ENCODE measurements at places on chromosomes 2 and 18.

GRCh38 chr2:134289225-134289624 is 35.4 kb downstream of the MGAT5 start:
- DNase-seq, result no peak

DNA sequence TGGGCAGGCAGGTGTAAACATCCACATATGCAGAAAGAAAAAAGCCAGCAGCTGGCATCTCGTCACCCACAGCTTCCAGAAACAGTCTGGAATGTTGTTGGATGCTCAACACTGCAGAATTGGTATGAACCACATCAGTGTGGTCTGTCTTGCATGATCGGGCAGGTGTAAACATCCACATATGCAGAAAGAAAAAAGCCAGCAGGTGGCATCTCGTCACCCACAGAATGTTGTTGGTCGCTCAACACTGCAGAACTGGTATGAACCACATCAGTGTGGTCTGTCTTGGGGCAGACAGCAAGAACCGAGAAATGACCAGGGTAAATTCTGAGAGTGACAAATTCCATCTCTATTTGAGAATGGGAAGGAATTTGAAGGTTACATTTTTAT is 39.6 kb downstream of the DOCK10 start:
- DNase-seq, result no peak

- no peak for DNase-seq
Observed at GRCh38 chr18:46321955-46322354, 217.8 kb downstream of the HAUS1 start.

- DNase-seq, result no peak
Observed at GRCh38 chr18:39990540-39990939, 1964.5 kb upstream of the PIK3C3 start.

- DNase-seq, result no peak
Observed at GRCh38 chr2:54655046-54655809, 68.2 kb upstream of the EML6 start.

GRCh38 chr2:831622-832021 is 119.0 kb upstream of the SNTG2 start:
- no peak for DNase-seq

GRCh38 chr18:46675112-46675511 is 18.1 kb upstream of the LOXHD1 start:
- no peak for DNase-seq

DNA sequence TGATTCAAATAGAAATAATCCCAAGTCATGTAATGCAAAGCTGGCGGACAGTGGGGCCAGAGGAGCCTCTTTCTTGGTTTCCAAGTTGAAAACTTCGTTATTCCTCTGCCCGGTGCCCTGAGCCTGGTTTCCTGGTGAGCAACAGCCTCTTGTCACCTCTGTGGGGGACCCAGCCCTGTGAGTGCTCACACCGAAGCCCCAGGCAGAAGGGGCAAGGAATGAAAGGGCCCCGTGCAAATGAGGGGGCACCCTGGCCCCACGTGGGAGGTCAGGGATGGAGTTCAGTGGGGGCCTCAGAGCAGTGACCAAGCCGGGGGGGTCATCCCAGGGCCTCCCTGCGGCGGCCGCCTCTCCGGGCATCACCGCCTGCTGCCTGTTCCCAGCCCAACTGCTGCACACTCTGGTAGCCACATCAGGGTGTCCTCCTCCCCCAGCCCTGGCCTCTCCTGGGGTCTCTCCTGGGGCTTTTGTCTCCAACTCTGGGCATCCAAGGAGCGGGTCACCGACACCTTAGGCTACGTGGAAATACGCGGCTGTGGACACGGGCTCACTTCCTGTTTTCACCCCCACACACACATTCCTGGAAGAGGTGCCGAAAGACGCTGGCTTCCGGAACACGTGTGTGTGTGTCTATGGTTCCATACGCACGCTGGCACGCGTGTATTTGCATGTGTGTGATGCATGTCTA is 64.5 kb downstream of the TWIST2 start:
- DNase-seq, result no peak

DNA sequence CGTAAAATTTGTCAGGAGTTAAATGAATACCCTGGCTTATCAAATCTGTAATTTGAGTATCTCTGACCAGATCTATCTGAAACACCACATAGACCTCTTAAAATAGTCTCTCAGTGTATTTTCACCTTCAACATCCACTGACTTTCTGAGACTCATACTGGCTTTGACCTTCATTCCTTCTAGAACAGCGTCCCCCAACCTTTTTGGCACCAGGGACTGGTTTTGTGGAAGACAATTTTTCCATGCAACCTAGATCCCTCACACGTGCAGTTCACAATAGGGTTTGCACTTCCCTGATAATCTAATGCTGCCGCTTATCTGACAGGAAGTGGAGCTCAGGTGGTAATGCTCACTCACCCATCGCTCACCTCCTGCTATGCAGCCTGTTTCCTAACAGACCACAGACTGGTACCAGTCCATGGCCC is 3.2 kb downstream of the NBAS start:
- DNase-seq, result no peak

- DNase-seq, result no peak
Observed at GRCh38 chr2:146227152-146228019, 1617.4 kb upstream of the ACVR2A start.

DNA sequence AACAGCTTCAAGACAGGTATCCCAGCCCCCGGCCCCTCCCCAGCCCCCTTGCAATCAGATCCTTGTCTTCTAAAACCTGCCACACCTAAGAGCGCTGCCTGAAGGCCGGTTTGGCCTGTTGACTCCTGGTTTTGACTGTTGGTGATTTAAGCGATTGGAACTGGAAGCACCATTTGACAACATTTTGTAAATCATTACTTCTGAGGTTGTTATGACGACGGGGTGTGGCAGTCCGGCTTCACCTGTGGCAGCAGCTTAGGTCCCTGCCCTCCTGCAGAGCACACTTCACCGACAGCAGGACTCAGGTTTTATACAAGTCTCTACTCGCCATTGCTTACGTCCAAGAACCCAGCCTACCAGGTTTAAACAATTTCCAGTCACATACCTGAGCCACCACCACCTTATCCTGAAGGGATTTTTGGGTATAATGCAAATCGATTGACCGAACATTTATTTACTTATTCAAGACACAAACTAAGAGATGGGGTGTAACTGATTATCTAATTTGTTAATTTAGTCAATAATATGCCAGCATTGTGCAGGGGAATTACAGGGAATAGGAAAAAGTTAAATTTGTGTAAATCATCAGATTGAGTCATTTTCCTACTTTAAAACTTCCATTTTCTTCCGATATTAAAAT is 707 bp upstream of the DGUOK start:
- DNase-seq, result no peak

GRCh38 chr2:143157001-143157400 is 27.8 kb downstream of the ARHGAP15 start:
- no peak for DNase-seq

- no peak for DNase-seq
Observed at GRCh38 chr2:163775304-163775703, 39.5 kb upstream of the FIGN start.

DNA sequence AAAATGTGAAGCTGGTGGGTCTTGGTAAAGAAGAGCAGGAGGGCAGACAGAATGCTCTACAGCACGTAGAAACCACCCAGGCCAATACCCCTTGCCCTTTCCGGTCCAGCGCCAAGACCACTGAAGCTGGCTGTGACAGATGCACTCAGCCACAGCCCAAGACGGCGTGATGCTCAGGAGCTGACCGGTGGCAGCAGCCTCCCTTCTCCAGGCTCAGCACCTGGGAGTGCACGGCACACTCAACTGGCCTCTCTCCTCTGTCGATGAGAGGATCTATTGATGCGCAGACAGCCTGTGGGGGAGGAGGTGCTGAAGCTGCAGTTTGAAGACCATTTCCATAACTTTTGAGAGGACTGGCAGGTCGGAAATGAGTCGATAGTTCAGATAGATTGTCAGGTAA is 141.0 kb upstream of the MYT1L start:
- DNase-seq, result no peak

GRCh38 chr18:12885500-12885899 is 1.5 kb upstream of the PTPN2 start:
- DNase-seq, result no peak

DNA sequence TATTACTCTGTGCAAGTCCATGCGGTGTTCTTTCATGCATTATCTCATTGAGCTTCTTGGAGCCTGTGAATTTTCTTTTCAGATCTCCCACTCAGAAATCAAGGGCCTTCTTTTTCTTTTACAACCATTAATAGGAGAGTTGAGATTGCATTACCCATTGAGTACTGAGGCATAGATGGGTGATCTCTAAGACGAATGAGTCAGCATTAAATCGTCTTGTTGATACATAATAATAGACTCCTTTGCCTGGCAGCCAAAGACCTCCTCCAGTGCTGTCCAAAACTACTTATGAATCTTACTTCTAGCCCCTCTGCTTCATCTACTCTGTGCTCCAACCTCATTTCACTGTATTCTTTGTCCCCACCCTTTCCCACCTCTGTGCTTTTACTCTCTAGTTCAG is 180.5 kb downstream of the AGPS start:
- no peak for DNase-seq

GRCh38 chr2:176128982-176129796 is at the start of gene HOXD8:
Gene HOXD8, plus strand, starts transcription at chr2:176129705. Its CDS starts 662 bp downstream, at chr2:176130367.
- DNase-seq, result no peak

- no peak for DNase-seq
Observed at GRCh38 chr2:17630089-17630488, 89.6 kb downstream of the VSNL1 start.

- no peak for DNase-seq
Observed at GRCh38 chr18:32072321-32072720, 19.4 kb upstream of the RNF138 start.

DNA sequence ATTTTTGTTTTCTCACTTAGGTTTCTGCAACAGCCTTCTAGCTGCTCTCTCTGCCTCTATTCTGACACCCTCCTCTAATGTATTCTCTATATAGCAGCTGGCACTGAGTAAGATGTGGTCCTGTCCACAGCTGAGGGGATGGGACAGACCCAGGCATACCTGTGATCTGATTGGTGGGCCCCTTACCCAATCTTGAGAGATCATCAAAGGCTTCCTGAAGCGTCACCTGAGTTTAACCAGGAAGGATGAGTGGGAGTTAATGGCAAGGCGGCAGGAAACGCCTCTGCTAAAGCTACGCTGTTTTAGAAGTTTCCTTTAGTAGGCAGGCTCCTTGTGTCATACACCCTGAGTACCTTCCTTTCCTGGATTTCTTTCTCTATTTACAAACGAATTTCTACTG is 5.7 kb upstream of the TET3 start:
- peak; percentile 72 for DNase-seq

GRCh38 chr2:120917886-120918285 is 182.2 kb downstream of the GLI2 start:
- no peak for DNase-seq

DNA sequence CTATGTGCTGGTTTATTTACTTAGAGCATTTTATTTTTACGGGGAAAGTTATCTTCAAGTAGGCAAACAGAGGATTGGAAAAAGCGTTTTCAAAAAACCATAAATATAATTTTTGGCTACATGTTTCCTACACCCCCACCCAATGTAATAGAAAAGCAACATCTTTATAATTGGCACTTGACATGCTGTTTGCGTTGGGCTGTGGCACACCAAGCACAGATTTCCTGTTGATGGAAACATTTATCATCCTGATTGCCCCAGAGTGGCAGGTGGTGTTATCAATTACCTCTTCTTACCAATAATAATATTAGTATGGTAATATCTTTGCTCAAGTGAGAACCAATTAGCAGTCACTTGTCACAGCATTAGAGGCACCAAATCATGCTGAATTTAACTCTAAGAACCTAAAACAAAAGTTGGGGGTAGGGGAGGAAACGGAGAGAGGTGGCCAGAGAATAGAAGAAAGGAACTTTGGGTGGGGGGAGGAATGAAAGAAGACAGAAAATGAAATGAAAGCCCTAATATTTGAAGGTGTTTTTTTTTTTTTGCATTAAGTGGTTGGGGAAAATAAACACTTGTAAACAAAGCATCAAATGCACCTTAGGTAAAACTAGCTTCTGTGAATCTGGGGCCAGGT is 3.8 kb upstream of the SALL3 start:
- DNase-seq, result no peak

DNA sequence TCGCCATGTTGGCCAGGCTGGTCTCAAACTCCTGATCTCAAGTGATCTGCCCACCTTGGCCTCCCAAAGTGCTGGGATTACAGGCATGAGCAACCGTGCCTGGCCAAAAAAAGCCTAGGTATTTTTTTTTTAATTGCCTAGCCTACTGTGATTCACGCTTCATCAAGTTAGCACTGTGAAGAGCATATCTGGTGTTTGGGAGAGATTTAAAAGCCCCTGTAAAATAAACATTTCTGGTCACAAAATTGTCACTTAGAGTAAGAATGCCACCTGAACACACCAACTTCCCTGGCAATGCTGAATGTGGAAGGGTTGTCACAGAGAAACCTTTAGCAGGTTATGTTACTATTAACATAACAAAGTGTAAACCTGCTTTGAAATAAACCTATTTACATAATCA is 39.7 kb upstream of the CHAC2 start:
- no peak for DNase-seq

GRCh38 chr2:215850380-215850779 is 163.0 kb downstream of the MREG start:
- DNase-seq, result no peak

- no peak for DNase-seq
Observed at GRCh38 chr2:224572338-224572737, 12.8 kb downstream of the CUL3 start.

- peak; percentile 78 for DNase-seq
Observed at GRCh38 chr2:24926602-24927252, 6.7 kb upstream of the ADCY3 start.

DNA sequence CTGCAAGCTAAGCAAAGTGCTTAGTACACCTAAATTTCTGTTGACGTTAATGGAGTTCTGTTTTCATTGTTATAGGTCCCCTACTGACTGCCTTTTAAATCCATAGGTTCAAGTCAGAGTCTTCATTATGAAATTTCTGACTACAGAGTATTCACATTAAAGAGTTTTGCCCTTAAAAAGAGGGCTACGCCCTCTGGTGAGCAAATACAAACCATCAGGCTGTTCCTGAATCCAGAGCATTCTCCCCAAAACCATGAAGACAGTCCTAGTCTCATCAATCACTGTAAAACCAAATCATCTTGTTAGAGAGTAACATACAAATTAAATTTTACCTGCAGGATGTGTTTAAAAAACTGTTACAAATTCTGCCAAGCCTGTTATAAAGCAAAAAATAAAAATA is 1091.7 kb downstream of the TDRD15 start:
- DNase-seq, result no peak

DNA sequence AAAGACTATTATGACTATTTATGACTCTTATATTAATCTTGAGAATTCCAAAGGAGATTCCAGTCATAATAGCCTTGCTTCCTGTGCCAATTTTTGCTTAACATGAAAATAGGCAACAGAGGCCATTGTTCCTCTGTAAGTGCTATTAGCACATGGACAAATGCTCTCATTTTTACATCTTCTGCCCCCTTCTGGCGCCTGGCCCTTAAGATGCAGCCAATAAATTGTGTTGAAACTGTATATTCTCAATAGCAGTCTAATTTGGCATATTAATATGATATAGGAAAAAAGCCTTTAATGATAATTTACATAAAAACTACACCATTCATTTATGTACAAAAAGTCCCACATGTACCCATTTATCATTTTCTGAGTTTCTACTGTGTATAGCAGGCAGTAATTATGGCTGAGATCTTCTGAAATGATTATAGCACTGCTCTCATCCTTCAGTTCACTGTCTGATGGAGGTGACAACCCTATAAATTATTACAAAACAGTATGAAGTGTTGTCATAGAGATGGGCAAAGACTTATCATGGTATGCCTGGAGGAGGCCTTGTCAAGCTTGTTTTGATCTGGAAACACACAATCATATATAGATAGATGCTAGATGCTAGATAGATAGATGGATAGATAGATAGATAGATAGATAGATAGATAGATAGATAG is 613.3 kb downstream of the TSN start:
- DNase-seq, result no peak
